ENCODE measurements at places on chromosomes 7 and 10.

GRCh38 chr7:69982197-69982596, 383.9 kb downstream of the AUTS2 start:
- no peak for DNase-seq

DNA sequence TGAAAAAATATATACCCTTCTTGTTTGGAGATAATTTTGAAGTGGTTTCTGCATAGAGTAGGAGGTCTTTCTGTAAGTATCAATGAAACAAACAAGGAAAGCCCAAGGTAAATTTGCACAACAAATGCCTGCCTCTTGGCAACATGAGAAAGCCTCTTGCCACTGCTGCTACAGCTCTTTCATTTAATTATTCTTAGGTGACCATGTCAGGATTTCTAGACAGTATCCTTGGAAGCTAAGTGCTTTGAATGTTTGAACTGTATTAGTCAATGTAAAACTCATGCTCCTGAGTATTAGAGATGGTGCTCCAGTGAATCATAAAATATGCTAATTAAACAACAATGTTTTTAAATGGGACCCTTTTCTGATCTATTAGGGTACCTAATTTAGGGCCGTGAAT, 81.2 kb upstream of the ITGB1 start:
- no peak for DNase-seq

DNA sequence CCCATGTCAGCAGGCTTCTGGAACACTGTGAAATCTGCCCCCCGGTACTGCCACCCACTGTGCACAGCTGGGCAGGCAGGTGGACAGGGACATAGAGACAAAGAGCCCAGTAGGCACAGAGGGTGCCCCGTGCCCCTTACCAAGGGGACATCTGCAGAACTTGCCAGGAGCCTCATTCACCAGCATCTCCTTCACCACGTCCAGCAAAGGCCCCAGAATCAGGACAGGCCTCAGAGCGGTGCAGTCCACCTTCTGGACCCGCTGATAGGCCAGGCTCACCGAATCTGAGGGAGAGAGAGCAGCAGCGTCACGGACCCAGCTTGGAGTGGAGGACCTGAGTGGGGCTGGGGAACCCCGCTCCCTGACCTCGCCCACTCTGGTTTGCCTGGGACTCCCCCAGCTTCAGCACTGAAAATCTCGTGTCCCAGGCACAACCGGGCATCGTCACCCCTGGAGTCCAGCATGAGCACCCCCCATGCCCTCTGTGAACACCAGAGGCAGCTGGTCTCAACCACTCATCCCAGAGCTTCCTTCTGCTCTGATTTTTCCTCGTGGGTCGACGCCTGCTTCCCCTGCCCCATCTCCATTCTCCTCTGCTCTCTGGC, 130.1 kb downstream of the DLG5 start:
- no peak for DNase-seq

DNA sequence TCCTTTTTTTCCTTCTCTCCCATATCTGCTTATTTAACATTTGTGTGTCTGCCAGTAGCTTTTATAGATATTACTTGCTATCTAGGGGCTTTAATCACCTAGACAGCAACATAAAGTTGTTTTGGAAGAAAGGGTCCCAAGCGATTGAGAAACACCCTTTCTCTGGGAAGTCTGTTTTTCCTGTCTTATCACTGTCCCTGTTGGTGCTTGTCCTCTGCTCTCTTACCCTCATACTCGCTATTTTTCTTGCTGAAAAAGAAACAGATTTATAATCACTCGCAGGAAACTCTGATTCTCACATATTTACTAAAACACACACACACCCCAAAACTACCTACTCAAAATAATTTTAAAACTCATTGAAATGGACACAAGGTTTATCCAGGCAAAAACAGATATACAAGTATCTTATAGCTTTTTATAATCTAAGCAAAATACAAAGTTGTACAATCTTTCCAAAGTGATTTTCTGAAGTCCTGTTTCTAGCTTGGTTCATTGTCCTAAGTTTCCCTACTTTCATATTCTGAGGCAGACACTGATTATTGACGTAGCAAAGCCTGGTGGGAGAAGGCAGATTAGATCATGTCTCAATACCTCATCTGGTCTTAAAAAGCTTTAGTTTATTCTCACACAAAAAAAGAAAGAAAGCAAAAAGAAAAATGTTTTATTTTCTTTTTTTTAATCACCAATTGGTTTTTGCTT, 157.3 kb downstream of the CACNA2D1 start:
- DNase-seq, result no peak
